Activated gamma-delta T cell treated with Interleukin-2 at 50 U/mL for 16 hours (primary cell): ENCODE measurements at places on chromosomes 3 and 15.

DNA sequence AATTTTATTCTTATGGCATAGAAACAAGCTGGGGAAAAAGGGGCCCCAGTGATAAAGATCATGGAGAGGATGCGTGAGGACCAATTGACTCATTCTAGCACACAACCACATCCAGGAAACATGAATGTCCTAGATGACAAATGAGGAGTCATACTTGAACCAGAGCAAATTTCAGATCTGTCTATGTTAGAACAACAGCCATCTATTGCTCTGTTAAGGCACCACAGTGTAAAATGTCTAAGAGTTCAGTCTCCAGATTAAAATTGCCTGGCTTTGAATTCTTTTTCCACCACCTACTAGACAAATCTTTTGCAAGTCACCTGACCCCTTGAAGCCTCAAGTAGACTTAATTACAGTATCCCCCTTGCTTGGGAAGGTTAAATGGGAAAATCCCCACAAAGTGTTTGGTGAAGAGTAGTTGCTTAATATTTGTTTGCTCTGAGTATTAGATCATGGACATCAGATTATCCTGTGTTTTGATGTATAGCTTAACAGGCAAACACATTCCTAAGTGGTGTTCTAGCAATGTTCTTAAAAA is 258.7 kb upstream of the TGFBR2 start:
- no peak for DNase-seq

DNA sequence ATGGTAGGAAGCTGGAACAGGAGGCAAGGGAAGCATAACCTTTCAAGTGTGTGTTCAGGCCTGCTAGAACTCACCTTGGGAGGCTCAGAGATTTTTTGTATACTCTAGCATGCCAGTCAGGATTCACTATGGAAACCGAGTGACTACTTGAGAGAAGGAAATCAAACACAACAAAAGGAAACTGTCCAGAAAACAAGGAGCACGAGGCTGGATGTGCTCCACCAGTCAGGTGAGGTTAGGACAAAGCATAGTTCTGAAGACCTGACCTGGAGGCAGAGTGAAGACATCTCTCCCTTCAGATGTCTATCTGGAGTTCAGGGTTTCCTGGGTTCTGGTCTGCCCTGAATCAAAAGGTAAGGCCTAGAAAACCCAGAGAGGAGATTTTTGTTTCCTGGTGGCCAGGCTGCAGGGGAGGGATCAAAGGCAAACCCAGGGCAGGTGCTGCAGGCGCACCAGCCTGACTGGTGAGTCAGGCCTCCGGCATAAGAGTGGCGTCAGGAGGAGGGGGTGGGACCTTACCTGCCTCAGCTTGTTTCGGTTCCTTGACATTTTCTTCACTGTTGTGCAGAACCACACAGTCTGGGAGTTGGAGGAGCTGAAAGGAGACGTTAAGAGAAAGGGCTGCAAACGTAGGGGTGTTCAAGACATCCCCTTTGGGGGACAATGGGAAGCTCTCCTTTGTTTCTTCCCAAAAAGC is 52.2 kb upstream of the OSBPL11 start:
- DNase-seq: no peak

DNA sequence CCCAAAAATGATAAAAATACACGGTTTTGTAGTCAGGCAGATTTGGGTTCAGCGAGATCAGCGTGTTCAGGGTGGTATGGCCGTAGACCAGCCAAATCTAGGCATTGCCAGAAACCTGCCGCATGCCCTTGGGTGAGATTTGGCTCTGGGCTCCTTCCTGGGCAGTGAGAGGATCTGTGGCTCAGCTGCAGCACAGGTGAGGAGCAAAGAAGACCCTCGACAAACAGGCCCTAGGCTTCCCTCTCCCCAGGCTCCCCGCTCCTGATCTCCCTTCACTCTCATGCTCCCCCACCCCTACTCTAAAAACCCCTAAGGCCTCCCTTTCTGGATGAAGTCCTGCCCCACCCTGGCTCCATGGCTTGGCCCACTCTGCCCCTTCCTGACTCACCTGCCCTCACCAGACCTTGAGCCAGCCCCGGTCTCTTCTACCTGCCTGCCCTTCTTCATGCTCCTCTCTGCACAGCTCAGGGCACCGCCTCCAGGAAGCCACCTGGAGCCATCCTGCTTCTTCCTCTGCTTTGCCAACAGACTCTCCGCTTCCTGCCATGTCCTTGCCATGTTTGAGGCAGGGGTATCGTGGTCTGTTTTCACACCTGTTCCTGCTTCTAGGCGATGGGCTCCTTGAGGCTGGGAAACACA is 88.1 kb downstream of the CORO2B start:
- no peak for DNase-seq

- DNase-seq: no peak
These were observed 6.3 kb downstream of the XCR1 start for GRCh38 chr3:46020766-46021510.

DNA sequence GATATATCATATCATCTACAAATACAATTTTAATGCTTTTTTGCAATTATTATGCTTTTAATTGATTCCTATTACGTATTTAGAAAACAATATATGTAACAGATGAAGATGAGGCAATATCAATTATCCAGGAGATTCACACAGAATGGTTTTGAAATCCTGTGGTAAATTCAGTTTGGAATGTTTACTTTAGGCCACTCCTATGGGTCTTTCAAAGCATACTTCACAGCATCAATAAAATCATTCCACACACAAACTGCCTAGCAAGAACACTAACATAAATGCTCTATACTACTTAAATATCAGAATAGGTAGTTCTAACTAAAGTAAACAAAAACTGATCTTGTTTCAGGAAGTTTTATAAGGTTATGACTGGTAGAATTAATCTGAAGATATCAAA is 90.5 kb downstream of the FAM227B start:
- no peak for DNase-seq
